DMS 273 treated with DMSO at 0.1 percent for 48 hours (cell line): ENCODE measurements at places on chromosomes 6 and 20.

DNA sequence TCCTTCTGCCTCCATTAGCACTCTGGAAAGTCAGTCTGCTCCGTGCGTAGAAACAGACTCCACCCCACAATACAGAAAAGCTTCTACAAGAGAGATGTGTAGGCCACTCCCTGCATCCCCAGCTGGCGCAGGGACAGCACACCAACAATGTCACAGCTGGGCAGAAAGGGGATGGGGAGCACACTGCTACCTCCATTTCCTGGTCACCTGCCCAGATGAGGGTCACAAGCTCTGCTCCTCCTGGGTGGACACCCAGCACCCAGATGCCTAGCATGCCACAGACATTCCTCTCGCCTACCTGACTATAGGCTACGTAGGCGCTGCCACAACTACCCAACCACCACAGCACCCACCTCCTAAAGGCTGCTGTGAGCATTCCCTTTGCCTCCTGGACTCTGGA lies 12.2 kb downstream of the BEND3 start:
- no peak for DNase-seq

DNA sequence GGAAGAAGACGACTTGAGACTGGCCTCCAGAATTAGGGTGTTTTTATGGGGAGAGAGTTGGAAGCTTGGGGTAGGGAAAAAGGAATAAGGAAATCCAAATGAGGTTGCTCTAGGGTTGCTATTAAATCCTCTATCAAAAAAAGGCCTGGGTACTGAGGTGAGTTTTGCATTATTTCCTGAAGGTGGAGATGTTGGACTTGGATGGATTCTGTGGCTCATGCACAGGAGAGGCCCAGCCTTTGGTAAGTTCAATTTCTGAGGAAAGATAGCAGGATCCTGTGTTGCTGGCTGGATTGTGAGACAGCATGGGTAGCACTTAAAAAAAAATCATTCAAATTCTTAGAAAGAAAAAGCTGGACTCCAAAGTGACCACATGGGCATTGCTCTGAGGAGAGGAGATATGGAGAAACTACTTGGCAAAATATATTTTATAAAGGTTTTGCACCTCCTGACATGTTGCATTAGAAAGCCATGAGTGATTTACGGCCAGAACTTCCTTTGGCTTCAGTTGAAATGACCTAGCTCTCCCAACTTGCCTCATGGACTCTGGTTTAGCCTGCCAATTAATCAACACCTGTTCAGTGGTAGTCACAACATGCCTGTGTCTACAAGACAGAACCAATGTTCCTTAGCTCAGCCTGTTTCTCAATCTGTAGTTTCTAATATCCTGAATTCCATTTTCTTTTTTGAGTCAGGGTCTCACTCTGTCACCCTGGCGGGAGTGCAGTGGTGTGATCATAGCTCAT lies 152.1 kb upstream of the RALGAPA2 start:
- peak; percentile 45 for DNase-seq

GRCh38 chr6:136612666-136613389 lies 62.6 kb upstream of the MAP7 start:
- DNase-seq = no peak

DNA sequence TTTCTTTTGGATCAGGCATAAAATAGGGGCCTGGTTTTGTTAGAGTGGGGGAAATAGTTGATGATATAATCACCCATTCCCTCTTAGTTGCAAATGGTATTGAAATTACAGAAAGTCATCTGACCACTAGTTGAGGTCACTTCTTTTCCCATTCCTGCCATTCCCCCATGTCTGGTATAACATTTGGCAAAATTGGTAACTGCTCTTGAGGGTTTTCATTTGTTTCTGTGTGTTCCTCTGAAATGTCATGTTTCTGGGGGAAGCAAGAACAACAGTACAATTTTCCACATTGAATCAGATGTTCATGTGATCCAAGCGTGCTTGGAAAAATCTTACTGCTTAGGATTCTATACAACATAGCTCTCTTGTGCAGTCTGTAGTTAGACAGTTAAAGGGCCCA lies 7.3 kb downstream of the AIG1 start:
- DNase-seq = no peak

DNA sequence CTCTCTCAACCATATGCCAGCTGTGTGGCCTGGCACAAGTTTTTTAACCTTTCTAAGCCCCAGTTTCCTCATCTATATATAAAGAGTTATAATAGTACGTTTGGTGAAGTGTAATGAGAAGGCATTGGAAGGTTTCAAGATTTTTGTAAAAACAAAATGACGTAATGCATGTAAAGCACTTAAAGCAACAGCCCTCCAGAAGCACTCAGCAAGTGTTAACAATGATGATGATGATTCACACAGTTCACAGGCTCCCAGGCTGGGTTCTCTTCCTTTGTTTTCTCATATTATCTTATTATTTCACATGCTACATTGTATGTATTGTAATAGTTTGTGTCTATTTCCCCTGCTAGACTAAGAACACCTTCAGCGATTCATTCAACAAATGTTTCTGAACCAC lies 6.2 kb downstream of the CEP250 start:
- no peak for DNase-seq

DNA sequence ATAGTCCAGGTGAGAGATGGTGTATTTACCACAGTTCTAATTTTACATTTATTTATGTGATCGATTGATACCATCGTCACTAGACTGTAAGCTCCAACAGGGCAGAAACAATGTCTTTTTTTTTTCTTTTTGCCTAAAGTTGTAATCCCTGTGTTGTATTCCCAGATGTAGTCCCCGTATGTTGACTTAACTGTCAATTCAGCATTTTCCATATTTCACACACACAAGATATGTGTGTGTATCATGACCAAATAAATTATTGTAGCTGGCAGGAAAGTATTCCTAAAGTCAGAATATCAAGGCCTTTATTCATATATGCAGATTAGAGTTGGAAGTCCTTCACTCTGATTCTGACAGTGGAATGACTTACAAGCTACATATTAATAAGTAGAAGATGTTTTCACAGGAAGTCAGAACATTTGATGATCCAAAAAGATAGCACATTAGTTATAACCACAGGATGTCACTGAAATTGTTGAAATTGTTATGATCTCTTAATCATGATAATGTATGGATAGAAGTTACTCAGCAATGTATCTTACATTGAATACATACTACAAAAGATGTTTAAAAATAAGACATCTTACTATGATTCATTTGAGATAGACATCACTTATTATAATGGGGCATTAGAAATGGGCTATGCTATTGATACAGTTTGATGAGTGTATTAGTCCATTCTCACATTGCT lies 10.6 kb downstream of the RNF182 start:
- DNase-seq = no peak
